ENCODE measurements at places on chromosomes 4 and X.

- ATAC-seq = no peak
These were observed 884 bp downstream of the RELL1 start for GRCh38 chr4:37685161-37685822.

DNA sequence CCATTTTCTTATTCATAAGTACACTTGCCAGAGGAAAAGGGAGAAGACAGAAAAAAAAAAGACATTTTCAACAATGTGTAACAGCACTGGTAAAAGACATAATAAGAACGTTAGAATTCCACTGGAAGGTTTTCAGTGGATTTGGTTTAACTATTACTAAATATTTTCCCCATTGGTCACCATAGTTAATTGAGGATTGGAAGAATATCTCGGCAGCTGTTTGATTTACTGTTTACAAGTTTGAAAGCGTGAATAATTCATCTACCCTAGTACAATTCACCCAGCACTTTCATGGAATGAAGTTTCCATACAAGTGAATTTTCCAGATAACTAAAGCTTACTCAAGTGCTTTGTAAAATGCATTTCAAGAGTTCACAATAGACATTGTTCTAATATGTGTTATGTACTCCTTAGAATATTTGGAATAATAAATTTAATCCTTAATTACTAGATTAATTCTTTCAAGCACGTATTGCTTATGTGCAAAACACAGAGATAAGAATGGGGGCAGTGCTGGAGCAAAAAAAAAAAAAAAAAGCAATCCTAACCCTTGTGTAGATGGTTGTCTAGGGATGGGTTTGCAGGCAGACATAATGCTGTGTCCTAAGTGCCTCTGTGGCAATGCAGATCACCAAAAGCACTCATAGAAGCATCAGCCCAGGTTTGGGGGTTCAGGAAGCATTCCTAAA lies 57.1 kb downstream of the ENPEP start:
- no peak for ATAC-seq

GRCh38 chr4:13541720-13542576 lies 2.4 kb downstream of the NKX3-2 start:
- peak; percentile 5 for ATAC-seq

DNA sequence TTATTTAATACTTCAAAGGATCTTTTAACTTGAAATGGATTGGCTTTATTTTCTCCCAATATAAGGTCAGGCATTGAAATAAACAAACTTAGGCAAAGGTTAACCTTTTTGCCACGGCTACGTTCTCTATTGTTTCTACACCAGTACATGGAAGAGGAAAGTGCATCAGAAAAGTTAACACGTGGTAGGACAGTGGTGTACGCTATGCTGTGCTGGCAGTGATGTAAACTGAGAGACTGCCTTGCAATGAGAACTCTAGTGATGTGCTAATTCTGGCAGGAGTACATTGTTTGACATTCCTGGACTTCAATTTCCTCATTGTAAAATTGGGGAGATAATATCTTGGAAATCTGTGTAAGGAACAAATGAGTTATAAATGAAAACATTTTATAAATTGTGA lies 208.2 kb downstream of the TMA16 start:
- ATAC-seq = peak; percentile 35

GRCh38 chr4:120009731-120010130 lies 56.9 kb downstream of the MAD2L1 start:
- ATAC-seq = no peak

DNA sequence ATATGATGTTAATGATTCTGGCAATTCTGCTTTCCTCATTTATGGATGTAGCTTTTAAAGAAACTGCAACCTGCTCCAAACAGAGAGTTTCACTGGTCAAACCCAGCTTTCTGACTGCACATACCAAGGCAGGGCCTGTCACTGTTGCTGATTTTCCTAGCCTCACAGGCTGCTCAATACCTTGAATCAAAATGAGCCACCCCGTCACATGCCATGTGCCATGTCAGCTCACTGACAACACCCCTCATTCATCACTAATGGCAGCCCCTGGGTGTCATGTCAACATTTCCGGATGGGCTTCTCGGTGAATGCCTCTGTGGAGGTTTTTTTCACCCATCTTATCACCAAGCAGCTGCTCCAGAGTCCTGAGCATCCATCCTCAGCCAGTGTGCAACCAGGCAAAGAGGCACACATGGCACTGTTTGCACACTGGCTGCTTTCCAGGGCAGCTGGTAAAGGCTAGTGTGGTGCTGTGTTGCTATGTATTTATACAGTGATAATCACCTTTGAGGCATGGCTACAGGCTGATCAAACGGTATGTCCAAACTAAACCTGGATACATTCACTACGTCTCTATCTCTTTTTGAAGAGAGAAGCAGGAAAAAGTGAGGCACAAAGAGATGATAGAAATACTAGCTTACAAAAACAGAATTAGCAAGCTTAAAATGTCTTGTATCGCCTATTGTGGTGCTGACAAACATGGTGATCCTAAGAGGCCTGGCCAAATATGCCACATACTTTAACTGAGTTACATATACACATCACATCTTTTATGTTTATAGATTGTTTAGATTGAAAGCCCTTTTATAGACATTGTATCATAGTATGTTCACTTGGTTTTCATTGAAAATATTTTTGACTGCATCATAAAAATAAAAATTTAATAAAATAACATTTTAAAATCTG lies 94.6 kb upstream of the INPP4B start:
- ATAC-seq = peak; percentile 43

DNA sequence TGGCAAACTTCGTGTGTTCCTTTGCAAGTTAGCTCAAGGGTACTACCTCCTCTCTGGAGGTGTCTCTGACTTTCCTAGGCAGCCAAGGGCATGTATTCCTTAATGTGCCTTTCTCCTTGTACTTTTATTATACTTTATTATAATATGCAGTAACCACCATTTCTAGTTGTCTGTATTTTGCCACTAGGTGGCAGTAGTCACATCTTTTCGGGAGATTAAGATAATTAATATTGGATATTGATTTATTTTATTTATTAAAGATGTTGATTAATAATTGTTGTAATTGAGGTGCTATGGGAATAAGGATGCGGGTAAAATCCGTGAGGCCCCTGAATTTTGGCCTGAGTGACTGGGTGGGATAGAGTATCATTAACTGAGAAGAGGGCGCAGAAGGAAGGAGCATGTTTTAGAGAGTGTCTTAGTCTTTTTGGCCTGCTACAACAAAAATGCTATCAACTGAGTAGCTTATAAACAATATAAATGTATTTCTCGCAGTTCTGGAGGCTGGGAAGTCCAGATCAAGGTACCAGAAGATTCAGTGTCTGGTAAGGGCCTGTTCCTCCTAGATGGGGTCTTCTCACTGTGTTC lies 153.3 kb downstream of the TMEM164 start:
- 0 out of 3 replicates have a peak, but pooled peaks have one; percentile 43 for ATAC-seq

DNA sequence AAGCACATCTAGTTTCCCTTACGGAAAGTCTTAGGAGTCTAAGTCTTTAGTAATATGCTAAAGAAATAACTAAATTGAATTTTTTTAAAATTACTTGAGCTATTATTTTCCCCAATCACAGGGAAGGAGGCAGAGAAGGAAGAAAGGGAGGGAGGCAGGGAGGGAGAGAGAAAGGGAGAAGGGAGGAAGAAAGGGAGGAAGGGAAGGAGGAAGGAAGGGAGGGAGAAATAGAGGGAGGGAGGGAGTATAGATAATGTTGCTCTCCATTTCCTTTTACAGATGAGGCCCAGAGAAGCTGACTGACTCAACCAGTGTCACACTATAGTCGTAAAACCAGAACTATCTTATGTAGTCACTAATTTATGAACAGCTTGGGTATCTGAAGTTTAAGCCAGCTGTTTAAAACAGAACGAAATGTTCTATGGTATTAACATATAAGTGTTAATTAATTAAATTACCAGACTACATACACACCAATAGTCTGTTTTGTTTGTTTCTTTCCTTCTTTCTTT lies 14.6 kb downstream of the SH3RF1 start:
- ATAC-seq = no peak

- peak; percentile 55 for ATAC-seq
These were observed 193.4 kb upstream of the PACRGL start for GRCh38 chr4:20506827-20507226.

DNA sequence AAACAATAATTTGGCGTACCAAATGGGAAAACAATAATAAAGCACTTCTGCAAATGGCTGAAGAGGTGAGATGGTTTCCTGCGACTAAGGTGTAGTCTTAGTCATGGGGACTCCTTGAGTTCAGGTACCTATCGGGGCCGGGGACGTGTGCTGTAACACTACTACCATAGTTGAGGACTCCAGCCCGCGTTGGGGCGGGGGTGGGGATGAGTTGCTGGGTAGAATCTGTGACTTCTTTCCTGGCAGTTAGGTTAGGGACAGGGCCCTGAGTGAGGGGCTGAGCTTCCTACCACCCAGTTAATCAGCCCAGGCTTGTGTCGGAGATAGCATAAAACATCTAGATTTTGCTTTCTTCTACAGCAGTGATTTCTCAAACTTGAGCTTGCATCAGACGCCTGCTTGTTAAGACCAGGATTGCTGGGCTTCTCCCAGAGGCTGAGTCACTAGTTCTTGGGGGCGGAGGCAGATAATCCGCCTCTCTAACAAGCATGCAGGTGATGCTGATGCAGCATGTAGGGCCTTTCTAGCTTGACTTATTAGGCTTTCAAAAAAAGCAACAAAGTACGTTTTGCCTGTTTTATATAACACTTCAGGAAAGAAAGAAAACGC lies 30.2 kb downstream of the RBBP7 start:
- peak; percentile 16 for ATAC-seq

GRCh38 chrX:44040406-44040805 lies 67.2 kb upstream of the NDP start:
- no peak for ATAC-seq

- ATAC-seq = no peak
These were observed 3.6 kb downstream of the VSIG4 start for GRCh38 chrX:66036231-66036630.

DNA sequence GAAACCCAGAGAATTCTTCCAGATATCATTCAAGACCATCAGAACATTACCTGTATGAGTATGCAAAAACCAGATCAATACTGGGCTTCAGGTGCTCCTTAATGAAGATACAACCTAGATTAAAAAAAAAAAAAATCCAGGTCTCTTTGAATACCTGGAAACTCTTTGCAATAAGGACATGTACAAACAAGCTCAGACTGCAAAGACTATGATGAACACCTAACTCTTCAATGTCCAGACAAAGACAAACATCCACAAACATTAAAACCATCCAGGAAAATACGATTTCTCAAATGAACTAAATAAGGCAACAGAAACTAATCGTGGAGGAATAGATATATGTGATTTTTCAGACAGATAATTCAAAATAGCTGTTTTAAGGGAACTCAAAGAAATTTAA lies 38.7 kb downstream of the NLRP2B start:
- no peak for ATAC-seq

GRCh38 chr4:146857298-146857697 lies 88.4 kb downstream of the TTC29 start:
- ATAC-seq = no peak

DNA sequence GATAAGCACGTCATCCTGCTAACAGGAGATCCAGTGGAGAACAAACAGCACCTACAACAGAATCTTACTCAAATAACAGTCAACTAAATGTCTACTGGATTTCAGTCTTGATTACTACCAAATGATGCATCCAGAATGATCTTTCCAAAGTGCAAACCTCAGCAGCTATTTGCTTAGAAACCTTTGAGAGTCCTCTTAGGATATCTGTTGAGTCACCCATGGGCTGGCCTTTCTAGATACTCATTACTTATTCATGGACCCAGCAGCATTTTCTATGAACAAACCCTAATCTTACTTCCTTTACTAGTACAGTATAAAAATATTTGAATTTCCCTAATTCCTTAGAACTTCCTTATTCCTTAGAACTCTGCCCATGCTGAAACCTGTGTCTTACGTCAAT lies 118.5 kb upstream of the PABPC4L start:
- no peak for ATAC-seq

GRCh38 chr4:125704726-125705125 lies 390.0 kb downstream of the FAT4 start:
- ATAC-seq = no peak

- peak; percentile 68 for ATAC-seq
These were observed 821 bp upstream of the NALF2 start for GRCh38 chrX:69503228-69503781.

GRCh38 chr4:176882206-176882605 lies 89.5 kb upstream of the VEGFC start:
- ATAC-seq = no peak

DNA sequence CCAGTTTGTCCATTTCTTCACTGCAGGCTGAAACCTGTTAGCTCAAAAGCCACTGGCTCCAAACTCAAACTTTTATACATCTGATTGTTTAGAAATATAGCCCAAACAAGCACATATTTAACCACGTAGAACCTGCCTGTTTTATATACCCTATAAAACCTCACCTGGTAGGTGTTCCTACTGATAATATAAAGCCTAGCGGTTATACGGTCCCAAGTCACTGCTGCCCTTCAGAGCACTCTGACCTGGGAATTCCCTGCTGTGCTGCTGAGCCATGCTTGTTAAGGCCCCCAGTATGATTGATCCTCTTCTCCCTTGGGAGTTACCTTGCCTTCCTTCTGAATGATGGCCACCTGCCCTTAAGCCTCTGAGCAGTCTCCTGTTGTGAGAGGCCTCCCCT lies 432.8 kb upstream of the LCORL start:
- ATAC-seq = no peak

DNA sequence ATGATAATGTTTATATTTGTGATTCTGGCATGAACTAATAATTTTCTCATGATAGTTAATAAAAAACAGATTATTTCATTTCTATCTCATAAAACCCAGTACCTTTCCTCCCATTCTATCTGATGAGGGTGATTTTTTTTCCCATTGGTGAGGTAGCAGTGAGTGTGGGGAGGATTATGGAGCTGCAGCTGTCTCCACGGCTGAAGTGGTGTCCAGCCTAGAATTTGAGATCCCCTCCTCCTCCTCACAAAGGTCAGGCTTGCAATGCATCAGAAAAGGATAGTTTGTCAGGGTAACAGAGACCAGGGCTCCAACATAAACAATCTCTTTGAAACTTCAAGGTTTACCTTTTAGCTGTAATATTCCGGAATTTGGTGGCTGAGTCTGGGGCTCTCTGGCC lies 60.9 kb downstream of the C4orf51 start:
- no peak for ATAC-seq

DNA sequence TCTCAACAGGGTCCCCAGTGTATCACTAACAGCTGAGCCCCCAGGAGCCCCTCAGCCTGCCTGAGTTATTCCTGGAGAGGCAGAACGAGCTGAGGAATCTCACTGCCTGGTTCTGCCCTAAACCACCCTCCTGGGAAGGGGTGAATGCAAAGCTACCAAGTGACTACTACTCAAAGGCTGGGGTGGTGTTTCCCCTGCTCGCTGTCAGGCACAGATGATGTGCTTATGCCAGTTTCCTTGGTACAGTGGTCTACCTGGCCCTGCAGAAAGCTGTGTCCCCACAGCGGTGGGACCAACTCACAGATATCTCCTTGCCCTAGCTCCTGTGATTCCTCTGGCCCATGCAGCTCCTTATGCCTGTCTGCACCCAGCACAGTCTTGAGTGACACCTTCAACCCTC lies 35.4 kb upstream of the ASMTL start:
- no peak for ATAC-seq
